Germinal center (tissue), 1 donor: ENCODE measurements at places on chromosomes 5 and 9.

- no peak for DNase-seq
These were observed 266.1 kb downstream of the GRIA1 start for GRCh38 chr5:153756540-153756939.

DNA sequence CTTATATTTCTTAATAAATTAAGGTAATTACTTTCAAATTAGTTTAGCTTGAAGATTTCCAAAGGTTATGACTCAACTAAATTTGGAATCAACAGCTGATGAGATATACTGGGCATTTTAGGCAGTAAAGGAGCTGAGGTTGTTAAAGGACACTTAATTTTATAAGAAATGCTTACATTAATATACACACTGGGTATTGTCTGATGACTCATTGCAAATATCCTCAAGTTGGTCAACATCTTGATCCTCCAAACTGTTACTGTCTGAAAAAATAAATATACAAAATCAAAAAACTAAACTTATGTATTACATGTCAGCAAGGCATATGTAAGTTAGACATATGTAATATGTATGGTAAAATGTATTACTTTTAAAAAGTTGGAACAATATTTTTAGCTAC, 3.4 kb downstream of the GFM2 start:
- DNase-seq = no peak

DNA sequence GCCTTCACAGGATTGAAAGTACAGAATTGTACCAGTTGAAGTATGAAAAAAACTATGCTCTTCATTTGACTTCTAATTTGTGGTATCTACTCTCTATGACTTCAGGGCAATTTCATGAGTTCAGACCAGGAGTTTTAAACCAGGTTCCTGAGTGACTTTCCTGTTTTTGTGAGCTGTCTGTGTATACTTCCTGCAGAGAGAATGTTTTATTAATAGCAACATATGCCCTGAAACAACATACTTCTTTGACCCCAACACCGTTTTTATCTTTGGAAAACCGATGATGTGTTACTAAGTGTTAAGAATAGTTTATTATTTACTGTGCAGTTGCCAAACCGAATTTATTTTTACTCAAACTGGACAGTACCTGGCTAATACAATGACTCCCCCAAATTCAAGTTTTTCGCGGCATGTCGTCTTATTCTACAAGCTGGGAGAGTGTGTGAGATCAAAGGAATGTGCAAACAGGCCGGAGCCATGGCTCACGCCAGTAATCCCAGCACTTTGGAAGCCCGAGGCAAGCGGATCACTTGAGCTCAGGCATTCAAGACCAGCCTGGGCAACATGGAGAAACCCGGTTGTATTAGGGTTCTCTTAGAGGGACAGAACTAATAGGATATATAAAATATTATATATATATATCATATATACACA, 58.7 kb upstream of the ERBIN start:
- no peak for DNase-seq

DNA sequence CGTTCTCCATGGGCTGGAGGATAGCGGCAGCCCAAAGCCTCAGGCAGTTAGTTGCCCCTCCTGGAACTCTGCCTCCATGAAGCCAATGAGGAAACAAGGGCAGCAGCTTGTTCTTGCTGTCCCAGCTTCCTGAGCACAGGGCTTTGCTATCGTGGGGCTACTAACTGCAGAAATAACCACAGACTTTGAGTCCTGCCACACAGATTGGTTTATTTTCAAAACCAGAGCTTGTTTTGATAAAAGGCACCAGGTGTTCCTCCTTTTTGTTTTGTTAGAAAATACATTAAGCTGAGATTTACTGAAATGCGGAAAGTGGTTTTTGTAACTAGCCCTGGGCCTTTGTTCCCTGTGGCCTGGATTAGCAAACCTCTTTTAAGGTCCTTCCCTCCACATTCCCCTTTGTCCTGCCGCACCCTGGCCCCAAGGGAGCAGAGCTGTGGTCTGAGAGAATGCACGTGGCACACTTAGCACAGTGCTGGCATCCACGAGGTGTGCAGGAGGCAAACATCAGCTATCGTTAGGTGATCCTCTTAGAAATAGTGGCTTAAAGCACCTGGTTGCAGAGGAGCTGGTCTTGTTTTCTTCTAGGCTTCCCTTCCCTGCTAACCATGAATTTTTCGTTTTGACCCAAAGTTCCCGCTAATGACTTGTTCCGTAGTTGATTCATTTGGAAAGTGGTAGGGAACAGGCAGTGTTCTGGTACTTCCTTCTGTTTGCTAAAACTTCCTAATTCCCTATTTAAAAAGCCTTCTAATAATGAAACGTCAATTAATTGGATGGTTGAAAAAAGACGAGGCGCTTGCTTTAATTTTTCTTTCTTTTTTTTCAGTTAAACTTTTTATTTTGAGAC, 21.5 kb downstream of the MVB12B start:
- no peak for DNase-seq

DNA sequence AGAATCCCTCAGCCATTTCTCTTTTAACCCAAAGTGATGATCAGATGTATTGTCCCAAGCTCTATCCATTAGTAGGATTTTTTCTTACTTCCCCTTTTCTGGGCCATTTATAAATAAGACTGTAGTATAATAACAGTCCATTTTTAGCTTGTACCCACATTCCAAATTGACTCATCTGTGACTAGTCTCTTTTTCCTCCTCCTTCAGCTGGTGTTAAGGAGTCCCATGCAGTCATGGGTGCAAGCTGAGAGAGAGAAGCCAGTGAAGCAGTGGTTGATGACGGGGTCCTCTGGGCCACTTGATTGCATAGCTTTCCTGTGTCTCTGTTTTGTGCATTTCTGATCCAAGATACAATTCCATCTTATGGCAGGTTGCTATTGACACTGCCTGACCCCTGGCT, 476.0 kb upstream of the CD180 start:
- no peak for DNase-seq
